ENCODE measurements at places on chromosomes 12 and 14. TPM values are rescaled to one million over a fixed set of nuclear protein-coding genes. Genes with fewer than 3 reads are reported as not detected.

DNA sequence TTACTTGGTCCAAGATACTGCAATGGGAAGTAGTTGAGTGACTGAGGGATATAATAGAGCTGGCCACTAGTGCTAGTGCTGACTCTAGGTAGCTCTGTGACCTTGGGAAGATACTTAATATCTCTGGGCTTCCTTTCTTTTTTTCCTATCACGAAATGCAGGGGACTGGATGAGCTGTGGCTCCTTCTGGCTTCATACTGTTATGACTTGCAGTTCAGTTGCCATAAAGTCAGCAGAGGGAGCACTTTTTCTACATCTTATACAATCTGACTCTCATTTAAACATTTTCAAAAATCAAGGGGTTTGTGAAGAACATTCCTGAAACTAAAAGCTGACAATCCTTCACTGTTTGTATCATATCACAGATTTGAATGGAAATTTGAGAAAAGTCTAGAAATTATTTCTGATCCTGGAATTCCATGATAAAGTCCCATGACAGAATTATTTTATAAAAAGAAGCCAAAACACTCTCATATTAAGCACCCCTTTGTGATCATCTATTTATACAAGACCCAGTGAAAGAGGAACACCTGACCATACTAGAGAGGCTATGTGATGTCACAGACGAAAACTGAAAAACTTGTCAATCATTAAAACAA lies 5.3 kb downstream of the BHLHE41 start:
- DNase-seq: no peak

- DNase-seq: no peak
Measured at GRCh38 chr12:124551268-124552144, 15.9 kb downstream of the NCOR2 start.

CLEC4C gene
- not detected for total RNA-seq

ALX1 gene
- not detected for total RNA-seq

AQP6 gene
- not detected for total RNA-seq

All from activated CD4-positive, alpha-beta T cell treated with anti-CD3 and anti-CD28 coated beads, Interleukin-2, amount 10 ng/mL, durations not matched to agents 7 days and 5 days (primary cell).